T-cell (primary cell): ENCODE measurements at places on chromosomes 7 and 10.

GRCh38 chr10:48937796-48938195 is 1.8 kb downstream of the LRRC18 start:
- DNase-seq: no peak

- DNase-seq: no peak
Observed at GRCh38 chr7:133197972-133198544, 54.8 kb upstream of the EXOC4 start.

DNA sequence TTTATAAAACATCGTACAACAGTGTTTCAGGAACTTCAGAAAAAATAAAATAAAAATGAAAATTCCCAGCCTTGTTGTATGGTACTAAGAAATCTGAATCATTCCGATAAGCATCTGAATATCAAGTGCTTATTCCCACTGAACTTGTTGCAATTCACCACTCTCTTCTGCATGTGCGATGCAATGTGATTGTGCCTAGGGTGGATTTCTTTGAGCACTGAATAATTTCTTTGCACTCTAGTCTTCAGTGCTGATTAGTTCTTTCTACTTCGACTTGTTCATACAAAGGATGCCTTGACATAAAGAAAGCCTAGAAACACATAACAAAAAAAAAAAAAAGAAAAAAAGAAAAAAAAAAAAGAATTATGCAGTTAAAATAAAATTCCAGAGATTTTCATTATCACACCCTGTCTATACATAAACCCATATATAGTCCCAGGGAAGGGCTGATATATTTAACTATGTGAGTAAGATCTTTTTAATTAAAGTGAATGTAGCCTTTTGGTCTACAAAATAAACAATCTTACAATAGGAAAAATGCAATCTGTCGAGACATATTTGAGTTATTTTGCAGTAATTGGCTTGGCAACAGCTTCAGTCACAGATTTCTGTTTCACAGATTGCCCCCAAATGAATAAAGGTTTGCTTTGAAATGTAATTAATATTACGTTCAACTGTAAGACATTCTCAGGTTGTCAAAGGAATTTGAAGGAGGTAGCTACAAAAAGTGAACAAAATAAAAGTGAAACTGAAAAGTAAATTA is 1118.9 kb upstream of the CELF2 start:
- no peak for DNase-seq

- DNase-seq: no peak
Observed at GRCh38 chr7:69656077-69656476, 57.8 kb downstream of the AUTS2 start.

- DNase-seq: no peak
Observed at GRCh38 chr10:43254881-43255633, 11.8 kb downstream of the RASGEF1A start.

DNA sequence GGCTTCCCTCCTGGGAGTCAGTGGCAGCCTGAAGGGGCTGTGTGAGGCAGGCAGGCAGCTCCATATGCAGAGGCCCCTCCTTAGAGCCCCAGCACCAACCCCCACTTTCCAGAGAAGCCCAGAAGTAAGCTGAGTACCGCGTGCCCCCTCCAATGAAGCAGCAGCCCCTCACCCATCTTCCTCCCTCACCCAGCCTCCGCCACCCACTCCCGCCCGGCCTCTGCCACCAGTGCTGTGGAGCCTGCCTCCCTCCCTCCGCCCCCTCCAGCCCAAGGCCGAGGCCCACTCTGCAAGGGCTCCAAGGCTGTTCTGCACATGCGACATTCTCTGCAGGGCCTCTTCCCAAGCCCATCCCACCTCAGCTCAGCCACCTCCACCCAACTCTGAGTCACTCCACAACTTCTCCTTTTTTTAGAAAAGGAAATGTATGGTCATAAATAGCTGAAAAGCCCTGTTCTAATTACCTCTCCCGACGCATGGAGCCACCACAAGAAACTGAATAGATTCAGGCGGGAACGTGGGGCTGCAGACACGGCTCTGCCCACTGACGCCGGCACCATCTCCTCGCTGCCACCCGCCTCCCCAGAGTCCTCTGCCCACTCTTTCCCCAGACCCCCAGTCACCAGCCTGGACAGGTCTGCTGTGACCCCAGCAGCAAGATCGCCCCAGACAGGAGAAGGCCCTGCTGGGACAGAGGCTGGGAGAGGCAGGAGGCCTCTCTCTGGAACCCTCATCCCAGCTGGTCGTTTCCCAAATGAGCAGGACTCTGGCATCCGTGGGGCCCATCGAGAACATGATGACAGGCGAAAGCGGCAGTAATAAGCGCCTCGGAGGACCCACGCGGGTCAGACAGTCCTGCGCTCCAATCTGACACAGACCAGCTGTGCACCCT is 213.9 kb downstream of the MAD1L1 start:
- DNase-seq: no peak

DNA sequence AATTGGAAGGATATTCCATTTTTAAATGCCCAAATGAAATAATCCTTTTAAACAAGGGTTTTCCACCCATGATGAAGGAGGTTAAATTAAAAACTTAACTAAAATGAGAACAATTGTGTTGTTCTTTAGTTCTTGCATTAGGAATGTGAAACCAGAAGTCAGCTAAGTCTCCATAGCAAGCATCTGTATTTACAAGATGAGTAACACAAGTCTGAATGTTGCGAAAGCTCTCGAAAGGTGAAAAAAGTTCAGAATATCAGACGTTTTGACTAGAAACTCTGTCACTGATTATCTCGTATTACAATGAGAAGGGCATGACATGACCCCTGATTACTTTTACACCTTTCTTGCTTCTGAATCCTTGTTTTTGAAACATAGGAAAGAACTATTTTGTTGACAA is 149.6 kb downstream of the BICC1 start:
- DNase-seq: no peak

- no peak for DNase-seq
Observed at GRCh38 chr7:68857571-68857970, 740.7 kb upstream of the AUTS2 start.

- DNase-seq: no peak
Observed at GRCh38 chr7:5635461-5636445, 145.7 kb downstream of the RNF216 start.
